Stimulated activated CD8-positive, alpha-beta memory T cell treated with anti-CD3 and anti-CD28 coated beads, Interleukin-15, amount 100 ng/mL, for 24 hours (primary cell): ENCODE measurements at places on chromosomes 12 and 14.

- no peak for DNase-seq
These were observed 17.0 kb downstream of the NAA25 start for GRCh38 chr12:112091563-112091962.

- no peak for DNase-seq
These were observed 42.4 kb upstream of the EMP1 start for GRCh38 chr12:13154027-13154538.

- DNase-seq, result no peak
These were observed 2.2 kb downstream of the CDK2AP1 start for GRCh38 chr12:123269395-123269892.

GRCh38 chr12:12902036-12902435, 10.7 kb downstream of the GPRC5A start:
- no peak for DNase-seq

DNA sequence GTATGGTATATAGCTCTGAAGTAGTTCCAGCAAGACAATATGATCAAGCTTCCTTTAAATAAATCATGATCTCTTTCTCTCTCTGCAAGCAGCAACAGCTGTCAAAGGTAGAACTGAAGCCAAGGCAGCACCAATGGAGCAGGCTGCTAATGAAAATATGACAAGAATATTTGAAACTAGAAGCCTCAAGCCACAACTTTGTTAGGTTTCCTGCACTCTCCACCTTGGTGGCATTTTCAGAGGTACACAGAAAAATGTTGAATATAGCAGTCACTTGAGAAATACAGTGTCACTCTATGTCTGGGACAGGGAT, 43.8 kb upstream of the PSMA6 start:
- no peak for DNase-seq

DNA sequence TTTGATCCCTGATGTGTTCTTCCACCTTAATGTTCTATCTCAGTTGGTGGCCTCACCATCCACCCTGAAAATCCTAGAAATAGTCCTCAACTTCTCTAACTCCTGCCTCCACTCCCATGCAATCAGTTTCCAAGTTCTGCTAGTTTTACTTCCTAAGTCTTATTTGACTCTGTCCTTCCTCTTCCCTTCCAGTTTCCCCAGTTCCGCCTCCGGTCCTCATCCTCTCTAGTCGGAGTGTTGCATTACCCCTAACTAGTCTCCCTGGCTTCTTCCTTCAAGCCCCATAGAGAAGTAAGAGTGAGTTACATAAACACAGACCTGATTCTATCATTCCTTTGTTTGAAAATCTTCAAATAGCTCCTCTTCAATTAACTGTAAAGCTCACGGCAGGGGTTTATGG, 236.5 kb downstream of the GXYLT1 start:
- DNase-seq, result no peak
